Fibroblast of skin of right quadriceps (primary cell): ENCODE measurements at places on chromosomes 1 and 21.

DNA sequence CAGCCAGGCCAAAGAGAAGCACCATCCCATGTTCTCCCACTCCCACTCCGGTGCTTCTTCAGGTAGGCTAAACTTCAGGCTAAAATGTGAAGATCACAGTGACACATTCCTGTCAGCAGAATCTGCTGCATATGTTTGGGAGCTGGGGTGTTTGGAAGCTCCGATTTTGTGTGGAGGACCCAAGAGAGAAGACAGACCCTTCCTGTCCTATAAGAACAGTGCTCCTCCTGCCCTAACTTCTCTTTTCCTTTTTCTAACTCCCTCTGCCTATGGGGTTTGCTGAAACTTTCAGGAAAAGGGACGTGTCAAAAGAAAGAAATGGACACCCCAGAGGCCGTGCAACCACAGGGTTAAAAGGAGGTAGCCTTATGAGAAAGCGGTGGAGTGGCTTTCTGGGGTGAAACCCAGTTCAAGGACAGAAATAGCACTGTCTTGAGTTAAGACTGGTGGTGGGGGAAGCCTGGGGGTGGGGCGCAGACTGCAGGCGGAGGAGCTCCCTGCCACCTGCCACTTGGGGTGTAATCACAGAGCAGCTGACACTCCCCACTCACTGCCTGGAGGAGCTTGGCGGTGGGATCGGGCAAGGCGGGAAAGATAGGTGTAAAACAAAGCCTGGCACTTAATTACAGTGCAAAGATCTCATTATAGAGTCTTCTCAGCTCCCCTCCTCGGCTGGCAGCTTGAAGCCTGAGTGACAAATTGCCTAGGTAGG is 645 bp upstream of the TLR5 start:
- no peak for DNase-seq

DNA sequence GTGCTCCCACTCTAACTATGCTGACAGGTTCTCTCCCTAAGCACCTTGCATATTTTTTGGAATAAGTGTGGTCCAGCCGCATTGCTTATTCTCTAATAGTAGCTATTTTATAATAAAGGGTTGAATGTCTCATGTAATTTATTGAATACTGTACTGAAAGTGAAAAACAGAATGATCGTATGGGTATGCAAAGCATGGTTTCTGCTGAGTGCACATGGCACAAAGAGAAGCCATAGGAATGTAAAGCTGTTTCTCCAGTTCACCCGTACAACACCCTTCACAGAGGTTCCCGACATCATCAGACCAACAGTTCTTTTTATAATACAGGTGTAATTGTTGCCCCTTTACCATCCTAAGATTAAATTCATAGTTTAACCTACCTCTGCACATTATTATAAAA is 8.9 kb upstream of the HAO2 start:
- no peak for DNase-seq

DNA sequence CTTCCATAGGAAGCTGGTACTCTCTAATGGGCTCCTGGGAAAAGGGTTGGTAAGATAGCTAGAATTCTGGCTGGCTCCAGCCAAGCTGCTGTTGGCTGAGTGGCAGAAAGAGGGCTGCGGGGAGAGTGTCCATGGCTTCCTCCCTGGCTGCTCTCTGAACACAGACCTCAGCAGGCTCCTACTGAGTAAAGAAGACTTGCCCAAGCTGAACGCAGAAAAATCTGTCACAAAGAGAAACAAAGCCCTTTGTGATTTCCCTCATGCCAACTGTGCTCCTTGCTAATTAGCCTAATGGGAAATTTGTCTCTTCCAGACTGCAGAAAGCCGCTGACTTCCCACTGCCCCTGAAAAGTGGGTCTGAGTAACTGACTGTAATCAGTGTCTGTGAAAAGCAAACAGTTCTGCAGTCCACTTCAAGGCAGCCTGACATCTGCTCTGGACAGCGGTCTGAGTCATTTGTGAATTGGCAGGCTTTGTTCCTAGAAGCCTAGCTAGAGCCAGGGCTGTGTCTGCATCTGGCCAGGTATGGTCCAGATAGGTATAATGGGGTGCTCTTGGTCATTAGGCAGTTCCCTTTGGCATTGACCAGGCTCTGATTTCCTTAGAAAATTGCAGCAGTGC is 282.8 kb downstream of the ZNF648 start:
- DNase-seq: no peak

DNA sequence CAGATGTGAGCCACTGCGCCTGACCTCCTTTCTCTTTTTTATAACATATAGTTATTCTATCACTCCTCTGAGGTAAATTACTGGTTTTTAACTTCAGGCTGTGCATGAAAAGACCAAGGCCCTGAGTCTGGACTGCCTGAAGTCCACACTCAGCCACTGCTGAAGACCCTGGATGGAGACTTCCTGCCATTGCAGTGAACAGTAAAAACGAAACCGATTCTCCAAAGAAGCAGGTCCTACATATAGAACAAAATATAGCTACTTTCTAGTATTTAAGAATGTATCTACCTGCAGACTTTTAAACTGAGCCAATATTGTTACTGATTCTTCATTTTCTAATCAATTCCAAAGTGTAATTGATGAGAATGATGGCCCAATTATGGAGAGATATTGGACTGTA is 232.8 kb downstream of the CHRM3 start:
- DNase-seq: no peak

DNA sequence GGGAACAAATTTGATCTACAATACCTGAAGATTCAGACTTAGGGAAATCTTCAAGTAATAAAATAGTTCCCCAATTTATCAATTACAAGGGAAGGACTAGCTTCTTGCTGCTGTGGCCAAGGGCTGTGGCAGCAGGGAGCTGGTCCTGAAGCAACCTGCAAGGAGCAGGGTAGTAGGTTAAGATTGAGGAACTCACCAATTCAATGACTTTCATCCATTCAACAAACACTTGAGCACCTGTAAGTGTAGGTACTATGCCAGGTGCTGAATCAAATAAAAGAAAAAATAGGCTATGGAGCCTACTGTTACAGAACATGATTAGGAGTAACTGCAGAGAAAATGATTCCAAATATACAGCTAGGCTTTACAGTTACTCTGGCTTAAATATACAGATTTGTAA is 64.2 kb upstream of the RBM34 start:
- DNase-seq: no peak
